ENCODE measurements at places on chromosomes 4 and X.

- no peak for DNase-seq
These were observed 37.8 kb downstream of the PJA1 start for GRCh38 chrX:69127466-69127865.

DNA sequence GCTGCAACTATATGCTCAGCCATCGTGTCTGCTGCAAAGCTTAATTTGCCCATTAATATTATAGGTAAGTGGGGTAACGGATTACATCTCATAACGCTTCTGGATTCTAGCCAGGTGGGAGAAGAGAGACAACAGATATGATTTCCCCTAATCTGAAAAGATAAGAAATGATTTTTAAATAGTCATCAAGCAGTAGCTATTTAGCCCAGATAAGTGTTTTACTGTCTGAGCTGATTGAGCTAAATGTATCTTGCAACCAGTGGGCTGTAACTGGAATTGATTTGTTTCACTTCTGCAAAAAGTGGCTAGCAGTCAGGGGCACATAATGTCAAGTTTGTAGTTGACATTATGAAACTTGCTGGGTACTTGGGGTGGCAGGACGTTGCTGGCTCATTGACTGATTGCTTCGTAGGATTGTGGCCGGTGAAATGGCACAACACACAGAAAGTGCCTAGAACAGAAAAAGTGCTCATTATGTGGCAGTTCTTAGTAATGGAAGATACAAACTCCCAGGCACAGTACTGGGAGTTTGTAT lies 18.5 kb downstream of the LAP3 start:
- DNase-seq: no peak

GRCh38 chrX:153767674-153768055 lies 3.6 kb downstream of the PLXNB3 start:
- no peak for DNase-seq

- no peak for DNase-seq
These were observed 69.8 kb upstream of the MXD4 start for GRCh38 chr4:2331519-2332200.

GRCh38 chr4:70997546-70997945 lies 4.1 kb downstream of the DCK start:
- DNase-seq: no peak

DNA sequence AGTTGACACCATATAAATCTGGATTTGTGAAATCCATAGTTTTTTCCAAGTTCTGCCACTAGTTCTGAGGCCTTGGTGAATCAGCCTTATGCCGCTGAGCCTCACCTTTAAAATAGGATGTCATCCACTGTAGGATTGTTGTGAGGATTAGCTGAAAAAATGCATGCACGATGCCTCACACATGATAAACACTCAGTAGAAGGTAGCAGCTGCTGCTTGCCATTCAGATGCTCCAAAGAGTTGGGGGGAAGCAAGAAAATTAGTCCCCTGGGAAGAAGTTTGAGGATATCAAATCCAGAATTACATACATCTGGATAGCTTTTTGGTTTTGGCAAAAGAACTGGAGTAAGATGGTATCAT lies 7.4 kb downstream of the MMAA start:
- no peak for DNase-seq

All from activated CD4-positive, alpha-beta T cell treated with anti-CD3 and anti-CD28 coated beads, Interleukin-2, amount 50 U/mL, for 4 hours (primary cell).